Nucleus accumbens (tissue), 56 donors: ENCODE measurements at places on chromosomes 16 and 17.

GRCh38 chr17:48102798-48103715 is 1.8 kb upstream of the CBX1 start:
- DNase-seq = no peak

GRCh38 chr17:10993126-10993525 is 155.2 kb upstream of the PIRT start:
- no peak for DNase-seq

DNA sequence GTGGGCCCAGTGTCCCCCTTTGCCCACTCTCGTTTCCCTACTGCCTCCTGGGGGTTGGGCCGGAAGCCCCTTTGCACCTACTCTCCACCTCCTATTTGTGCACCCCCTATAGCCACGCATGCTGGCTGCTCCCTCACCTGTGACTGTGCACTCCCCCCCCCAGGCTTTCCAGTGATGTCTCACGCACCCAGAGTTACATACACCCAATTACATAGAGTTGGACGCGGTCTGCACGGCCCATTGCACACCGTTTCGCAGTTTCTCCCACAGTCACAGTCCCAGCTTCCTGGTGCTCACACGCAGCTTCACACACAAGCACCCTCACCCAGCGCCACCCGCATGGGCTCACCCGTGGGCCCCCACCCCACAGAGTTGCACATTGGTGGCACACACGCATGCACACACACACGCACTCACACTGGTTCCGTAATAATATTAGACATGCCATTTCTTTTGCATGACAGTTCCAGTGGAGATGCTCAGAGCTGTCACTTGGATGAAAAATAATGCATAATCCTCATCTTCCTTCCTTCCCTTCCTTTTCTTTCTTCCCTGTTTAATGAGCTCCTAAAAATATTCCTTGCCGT is 21.5 kb upstream of the C1QL1 start:
- DNase-seq = no peak

GRCh38 chr16:14434860-14435259 is 195.2 kb downstream of the PARN start:
- DNase-seq = no peak

DNA sequence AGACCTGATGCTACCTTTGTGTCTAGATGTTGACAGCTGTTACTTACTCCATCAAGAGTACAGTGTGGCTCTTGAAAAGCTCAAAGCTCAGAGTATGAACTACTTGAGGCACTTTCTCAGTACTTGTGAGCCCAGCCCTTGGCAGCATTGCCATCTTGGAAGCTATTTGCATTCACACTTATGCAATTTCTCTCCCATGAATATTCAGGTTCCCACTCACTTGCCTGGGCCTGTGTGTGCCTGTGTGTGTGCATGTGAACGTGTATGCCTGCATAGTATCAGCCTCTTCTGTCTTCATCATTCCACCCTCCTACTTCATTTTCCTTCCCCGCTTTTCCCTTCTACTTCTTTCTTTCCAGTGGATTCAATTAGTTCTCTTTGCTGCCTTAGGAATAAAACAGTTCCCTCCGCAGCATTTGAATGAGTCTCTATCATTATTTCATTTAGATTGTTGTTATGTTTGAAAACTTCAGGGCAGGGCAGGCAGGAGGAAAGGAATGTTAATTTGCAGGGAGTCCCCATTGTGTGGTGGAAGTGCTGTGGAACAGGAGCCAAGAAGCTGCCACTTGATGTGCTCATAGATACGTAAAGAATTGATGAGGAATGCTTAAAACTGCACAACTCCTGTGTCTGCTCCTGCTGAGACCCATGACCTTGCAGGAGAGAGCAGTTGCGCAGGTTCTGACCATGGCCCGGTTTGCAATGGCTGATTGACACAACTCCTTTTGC is 58.9 kb downstream of the HS3ST4 start:
- no peak for DNase-seq

DNA sequence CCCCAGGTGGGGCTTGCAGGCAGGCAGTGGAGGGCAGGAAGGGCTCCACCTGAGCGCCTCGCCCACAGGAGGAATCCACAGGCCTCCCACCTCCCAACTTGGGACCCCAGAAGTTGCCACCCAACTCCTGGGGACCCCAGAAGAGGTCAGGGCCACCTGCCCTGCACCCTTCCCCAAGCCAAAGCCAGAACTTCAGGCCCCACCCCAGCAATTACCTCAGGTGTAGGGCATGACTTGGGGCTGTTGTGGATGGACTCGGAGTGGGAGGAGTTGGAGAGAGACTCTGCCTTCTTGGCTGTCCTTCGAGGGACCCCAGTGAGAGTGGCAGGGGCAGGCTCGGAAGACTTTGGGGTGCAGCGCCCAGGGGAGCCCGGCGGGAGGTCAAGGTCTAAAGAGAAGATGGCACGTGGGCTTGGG is 10.5 kb downstream of the TSPOAP1 start:
- DNase-seq = no peak

DNA sequence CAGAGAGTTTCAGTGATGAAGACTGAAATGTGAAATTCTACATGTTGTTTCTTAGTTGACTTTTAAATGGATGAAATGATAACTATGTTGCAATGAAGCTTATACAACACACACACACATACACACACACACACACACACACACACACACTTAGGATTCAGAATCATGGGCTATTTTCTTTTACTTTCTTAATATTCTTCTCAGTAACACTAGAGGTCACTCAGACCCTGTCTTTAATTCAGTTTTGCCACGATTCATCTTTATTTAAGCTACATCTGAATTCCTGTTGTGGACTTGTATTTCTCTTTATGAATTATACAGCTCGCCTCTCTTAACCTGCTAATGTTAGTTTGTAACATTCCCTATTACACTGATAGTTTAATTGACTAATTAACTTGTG is 109.6 kb upstream of the GOT2 start:
- DNase-seq = no peak

- DNase-seq = peak; percentile 75
Measured at GRCh38 chr16:81018496-81018895, 11.5 kb downstream of the CENPN start.

- peak; percentile 18 for DNase-seq
Measured at GRCh38 chr16:55955845-55956244, 80.7 kb upstream of the CES5A start.

GRCh38 chr16:48408688-48409087 is 23.5 kb upstream of the SIAH1 start:
- DNase-seq = no peak

- no peak for DNase-seq
Measured at GRCh38 chr17:81821603-81822311, 11.3 kb downstream of the MCRIP1 start.

GRCh38 chr16:81429045-81429521 is 15.5 kb upstream of the CMIP start:
- no peak for DNase-seq

GRCh38 chr16:88922114-88922825 is 54.7 kb downstream of the CBFA2T3 start:
- DNase-seq = no peak

DNA sequence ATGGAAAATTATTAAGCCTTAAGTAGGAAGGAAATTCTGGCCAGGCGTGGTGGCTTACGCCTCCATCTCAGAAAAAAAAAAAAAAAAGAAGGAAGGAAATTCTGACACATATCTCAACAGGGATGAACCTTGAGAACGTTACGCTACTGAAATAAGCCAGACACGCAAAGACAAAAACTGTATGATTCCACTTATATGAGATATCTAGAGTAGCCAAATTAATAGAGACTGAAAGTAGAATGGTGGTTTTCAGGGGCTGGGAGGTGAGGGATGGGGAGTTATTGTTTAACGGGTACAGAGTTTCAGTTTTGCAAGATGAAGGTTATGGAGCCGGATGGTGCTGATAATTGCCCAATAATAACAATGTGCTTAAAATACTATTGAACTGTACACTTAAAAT is 16.2 kb upstream of the HNF1B start:
- no peak for DNase-seq

DNA sequence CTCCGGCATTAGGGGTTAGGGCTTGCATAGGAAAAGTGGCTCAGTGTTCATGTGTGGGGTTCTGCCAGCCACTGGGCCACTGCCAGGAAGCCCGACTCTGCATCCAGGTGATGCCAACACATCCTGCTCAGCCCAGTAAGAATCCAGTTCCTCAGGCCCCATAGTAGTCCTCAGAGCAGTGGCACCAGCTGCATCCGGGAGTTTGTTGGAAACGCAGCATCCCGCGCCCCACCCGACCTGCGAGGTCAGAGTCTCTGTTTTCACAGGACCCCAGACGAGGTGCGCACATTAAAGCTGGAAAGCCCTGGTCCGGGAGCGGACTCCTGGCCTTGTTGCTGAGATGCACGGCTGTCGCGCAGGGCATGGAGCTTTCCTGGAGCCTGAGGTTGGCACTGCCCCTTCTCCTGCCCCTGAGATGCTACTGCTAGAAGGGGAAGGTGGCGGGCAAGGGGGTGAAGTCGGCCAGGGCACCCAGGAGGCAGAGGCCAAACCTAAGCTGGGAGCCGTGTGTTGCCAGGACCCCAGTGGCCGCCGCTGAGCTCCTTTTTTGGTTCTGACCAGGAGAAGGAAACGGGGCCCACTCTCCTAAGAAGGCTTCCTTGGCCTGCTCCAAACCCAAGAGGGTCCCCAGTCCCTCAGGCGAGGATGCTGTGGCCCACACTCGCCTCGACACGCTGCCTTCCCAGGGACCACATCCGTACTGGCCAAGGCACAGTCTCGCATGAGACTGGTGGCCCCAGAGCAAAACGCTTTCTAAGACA is 44.4 kb downstream of the NOS2 start:
- no peak for DNase-seq

GRCh38 chr16:58649707-58650106 is 20.1 kb upstream of the CNOT1 start:
- DNase-seq = no peak

DNA sequence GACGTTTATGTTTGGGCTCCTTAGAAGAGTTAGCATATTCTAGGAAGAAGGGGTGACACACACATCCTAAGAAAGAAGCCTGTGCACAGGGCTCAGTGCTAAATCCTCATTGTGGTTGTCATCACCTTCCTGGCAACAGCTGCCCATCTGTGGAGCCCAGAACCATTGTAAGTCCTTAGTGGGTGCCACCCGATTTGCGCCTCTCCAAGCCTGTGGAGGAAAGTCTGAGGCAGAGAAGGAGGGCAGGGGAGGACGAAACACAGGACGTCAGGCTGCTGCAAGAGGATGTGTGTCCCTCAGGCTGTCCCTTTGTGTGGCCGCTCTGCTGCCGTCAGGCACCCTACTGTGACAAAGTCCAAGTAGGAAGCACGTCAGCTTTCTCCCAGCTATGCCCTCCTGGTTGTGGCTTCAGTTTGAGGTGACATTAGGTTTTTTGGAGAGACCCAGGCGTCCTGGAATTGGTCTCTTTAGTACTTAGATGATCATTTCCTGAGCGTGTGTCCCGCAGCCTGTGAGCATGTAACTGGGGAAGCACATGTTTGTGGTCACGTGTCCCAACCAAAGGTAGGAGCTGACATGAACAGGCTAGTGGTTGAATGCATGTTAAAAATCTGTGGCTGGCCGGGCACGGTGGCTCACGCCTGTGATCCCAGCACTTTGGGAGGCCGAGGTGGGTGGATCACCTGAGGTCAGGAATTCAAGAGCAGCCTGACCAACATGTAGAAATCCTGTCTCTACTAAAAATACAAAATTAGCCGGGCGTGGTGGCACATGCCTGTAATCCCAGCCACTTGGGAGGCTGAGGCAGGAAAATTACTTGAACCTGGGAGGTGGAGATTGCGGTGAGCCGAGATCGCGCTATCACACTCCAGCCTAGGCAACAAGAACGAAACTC is 10.7 kb downstream of the CLUAP1 start:
- DNase-seq = no peak

- no peak for DNase-seq
Measured at GRCh38 chr17:806781-807522, 24.8 kb downstream of the MRM3 start.

DNA sequence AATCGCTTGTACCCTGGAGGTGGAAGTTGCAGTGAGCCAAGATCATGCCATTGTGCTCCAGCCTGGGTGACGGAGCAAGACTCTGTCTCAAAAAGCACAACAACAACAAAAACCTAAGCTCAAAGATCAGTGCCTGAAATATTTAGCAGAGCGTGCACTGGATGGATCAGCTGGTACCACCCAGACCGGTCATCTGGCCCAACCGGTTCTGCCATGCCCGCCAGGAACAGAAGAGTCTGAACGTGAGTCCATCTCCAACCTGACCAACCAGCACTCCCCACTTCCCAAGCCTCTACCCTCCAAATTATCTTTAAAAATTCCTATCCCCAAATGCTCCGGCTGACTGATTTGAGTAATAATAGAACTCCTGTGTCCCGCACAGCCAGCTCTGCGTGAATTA is 1.5 kb upstream of the UQCC4 start:
- DNase-seq = no peak

DNA sequence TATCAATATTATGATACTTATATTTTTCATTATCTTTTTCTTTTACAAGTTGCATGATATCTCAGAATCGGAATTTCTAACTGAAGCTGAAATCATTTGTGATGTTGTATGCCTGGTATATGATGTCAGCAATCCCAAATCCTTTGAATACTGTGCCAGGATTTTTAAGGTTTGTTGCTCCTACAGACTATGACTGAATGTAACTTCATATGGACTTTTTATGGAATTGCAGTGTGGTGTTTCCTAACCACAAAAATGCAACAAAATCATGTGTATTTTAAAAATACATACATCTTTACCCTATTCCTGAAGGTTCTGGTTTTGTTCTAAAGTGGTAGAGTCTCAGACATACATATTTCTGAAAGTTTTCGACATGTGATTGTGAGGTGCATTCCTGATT is 58.8 kb upstream of the RHBDL3 start:
- DNase-seq = no peak

DNA sequence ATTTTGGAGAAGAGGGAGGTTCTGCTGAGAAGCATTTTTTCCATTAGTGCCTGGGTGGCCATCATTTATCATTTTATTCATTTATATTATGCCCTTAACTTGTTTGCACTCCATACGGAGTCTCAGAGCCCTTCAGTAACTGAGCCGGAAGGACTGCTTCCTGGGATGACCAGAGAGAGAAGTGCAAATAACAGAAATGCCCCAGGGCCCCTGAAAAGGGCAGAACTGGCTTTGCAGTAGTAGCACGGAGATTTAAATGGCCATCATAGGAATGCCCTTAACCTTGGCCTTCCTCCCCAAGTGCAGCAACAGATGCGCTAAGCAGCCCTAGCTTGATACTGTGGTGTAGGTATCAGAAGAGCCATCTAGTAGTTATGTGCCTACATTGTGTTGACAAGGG is 58.5 kb downstream of the NUP93 start:
- DNase-seq = no peak

- no peak for DNase-seq
Measured at GRCh38 chr16:75658175-75658574, 10.6 kb downstream of the TERF2IP start.

DNA sequence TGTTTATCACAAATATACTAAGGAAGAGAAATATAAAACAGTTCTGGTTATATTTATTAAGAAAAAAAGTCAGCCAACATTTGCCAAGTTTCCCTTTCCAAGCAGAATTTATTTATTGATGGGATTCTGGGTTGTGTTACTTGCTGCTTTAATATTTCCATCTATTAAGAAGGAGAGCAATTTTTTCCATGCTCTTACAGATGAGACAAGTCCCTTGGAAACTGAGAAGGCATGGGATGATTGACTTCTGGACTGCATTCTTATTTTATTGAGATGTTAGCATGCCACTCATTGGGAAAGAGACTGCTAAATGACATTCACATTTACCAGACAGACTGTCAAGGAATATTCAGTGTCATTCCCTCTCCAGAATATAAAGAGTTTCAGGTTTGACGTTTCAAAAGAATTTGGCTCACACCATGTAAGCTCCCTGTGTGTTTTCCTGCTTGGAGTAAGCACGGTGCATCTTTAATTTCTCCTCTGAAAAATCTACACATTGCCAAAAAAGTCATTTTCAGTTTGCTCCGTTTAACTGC is 1565.2 kb upstream of the GOT2 start:
- DNase-seq = no peak

GRCh38 chr16:54504372-54504771 is 217.8 kb upstream of the IRX3 start:
- no peak for DNase-seq

- no peak for DNase-seq
Measured at GRCh38 chr16:72891291-72892227, 156.4 kb downstream of the ZFHX3 start.
